ENCODE measurements at places on chromosomes 13 and 19.

GRCh38 chr13:79901336-79901735, 420.4 kb downstream of the NDFIP2 start:
- no peak for DNase-seq

DNA sequence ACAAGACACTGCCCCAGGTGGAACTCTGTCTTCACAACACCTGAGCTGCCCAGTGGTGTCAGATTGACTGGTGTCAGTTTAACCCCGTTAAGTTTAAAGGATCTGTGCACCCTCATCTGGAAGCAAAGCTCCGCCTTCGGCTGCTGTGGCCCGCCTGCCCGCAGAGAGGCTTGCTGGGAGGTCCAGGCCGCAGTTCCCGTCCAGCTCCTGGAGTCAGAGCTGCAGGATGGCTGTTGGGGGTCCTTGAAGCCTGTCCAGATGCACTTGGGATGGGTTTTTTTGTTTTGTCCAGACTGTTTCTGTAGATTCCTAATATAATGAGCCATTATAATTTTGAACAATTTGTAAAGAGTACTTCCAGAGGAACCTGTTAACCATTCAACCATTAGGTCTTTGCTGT, 16.1 kb downstream of the CUL4A start:
- no peak for DNase-seq

DNA sequence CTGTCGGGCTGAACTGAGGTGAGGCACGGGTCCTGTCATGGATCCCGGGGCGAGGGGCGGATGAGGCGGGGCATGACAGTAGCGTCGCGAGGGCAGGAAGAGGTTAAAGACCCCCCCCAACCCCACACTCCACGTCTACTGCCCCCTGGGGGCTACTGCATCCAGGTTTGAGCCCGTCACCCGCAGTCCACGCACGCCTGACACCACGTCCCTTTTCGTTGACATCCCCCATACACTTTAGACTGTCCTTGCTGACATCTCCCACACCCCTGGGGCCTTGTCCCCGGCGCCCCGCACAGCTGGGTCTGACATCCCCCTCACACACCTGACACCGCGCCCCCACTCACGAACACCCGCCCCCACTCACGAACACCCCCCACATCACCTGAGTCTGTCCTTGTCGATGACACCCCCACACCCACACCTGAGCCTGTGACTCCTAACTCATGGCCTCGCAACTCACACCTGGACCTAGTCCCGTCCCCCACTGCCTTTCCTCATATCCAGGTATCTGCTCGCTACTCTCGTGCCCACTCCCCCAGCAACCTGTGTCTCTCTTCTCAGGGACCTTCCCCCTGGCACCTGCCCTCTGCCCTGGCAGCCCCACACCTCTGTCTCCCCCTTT, 416 bp downstream of the SLC25A42 start:
- DNase-seq, result no peak

- DNase-seq, result no peak
Measured at GRCh38 chr19:43563816-43564457, 11.4 kb downstream of the XRCC1 start.

GRCh38 chr13:102869948-102870676, 24.3 kb downstream of the ERCC5 start:
- no peak for DNase-seq

- no peak for DNase-seq
Measured at GRCh38 chr13:42215578-42216421, 56.2 kb upstream of the AKAP11 start.

GRCh38 chr13:114054264-114054663, 78.2 kb downstream of the RASA3 start:
- peak; percentile 65 for DNase-seq
